ENCODE measurements at places on chromosomes 16 and 17.
A peak's percentile ranks its signal among the peaks of the same experiment; 100 is the strongest.

DNA sequence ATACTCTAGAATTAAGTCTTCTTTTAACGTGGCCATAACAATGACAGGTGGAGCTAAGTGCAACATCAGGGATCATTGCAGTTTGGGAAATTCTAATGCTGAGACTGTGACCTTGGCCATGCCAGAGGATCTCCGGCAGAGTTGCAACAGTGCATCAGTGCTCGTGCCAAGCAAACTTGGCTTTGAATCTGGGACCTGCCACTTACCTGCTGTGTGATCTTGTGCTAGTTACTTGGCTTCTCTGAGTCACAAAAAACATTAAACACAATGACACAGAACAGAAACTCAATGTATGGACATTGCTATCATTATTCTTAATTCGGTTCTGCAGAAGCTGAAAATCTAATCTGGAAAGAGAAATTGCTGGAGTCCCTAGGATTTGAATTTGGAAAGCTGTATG is 435.5 kb upstream of the CCL2 start:
- no peak for DNase-seq

GRCh38 chr16:56163938-56164337 is 27.4 kb upstream of the GNAO1 start:
- no peak for DNase-seq

DNA sequence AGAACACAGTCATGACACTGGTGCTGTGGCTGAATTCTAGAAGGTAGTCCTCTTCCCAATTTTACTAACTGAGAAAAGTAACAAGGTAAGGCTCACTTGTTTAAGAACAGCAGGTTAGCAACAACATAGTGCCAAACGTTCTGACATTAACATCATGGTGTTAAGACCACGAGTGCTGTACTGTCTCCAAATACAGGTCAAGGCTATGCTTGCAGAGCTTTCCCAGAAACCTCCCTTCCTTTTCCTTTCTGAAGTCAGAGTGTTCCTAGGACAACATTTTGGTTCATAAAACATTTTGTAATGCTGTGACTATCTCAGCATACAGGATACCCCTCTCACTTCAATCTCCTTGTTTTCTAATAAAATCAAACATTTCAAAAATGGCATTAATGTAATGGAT is 144.0 kb downstream of the STX8 start:
- DNase-seq: no peak

DNA sequence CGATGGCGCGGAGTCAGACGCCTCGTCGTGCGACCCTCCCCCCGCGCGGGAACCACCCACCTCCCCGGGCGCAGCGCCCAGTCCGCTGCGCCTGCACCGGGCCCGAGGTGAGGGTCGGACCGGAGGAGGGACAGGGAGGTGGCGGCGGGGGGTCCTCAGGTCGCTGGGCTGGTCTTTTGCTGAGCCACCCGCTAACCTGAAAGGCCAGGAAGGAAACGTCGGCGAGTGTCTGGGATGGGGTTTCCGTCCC is 4.9 kb downstream of the TBX2 start:
- no peak for DNase-seq

DNA sequence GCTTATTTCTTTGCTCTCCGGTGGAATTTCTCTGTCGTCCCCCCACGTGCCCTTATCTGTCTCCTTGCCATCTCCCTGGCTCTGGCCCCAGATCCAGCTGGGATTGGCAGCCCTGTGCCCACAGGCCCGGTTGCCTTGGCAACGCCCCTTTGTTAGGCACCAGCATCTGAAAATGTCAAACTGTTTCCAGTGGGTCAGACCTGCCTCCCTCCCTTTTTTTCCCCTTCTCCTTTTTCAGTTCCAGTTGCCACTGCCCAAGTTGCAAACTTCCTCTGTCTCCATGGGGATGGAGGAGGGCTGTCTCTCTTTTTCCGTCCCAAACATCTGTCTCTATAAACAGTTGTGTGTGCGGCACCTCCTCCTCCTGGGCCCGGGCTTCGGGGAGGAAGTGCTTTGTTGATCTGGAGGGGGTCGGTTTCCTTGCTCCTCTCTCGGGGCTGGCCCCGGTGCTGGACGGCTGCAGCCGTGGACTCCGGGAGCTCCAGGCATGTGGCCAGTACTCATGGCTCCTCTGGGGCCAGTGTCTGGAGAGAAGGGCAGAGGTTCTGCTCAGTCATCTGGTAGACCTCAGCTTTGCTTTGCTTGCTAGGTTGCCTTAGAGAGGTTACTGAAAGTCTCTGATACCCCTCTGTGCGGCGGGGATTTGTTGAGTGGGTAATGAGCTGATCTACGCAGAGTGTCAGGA is 35.3 kb downstream of the SOCS3 start:
- DNase-seq: peak; percentile 94

- no peak for DNase-seq
These were observed 27.7 kb upstream of the GFOD2 start for GRCh38 chr16:67746846-67747245.

DNA sequence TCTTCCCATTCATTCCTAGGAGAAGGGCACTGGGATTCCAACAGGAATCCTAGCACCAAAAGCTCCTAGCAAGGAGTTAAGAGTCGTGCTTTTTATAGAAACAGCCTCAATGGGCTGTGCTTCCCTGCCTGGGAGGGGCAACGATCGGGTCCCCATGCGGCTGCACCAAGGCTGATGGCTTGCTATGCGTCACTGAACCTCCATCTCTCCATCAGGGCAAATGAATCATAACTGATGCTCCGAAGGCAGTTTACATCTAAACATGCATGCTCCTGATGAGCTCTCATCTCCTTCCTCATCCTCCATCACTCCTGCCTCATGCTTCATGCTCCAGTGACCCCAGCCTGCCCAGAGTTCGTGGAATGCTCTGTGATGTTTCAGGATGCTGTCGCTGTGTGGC is 270.5 kb downstream of the FOXL1 start:
- no peak for DNase-seq

DNA sequence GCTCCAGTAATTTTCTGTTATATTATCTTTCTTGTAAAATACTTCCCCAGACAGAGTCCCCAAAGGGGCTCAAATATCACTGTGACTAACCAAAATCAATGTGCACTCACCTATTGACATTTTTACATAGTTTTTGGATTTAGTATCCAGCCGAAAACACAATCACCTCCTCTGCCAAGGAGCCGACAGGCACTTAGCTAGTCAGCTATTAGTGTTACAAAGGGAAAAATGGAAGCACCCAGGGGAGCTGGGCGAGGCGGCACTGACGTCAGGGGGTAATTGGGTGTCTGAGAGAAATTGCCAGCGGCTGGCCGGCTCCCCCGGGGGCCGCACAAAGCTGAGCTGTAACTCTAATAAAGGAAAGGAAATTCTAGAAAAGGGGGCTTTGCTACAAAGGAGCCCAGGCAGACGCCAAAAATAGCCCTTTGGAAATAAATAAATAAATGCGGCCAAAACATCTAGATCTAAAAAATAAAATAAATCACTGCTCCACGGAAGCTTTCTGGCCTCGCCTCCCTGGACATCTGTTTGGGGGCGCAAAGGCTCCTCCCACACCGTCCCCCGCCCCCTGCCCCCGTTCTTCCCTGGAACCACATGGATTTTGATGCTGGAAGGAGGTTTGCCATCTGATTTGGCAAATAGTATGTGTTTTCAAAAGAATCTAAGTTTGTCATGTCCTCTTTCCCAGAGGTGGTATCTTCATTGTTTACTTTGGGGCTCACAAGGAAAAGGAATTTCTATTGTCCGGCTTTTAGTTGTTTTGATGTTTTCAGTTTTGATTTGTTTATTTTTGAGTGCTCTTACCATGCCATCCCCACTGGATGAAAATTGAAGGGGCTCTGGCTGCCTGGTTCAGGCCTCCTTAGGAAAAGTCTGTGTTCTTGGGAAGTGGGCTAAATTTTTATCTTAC is 156.7 kb downstream of the ZNF423 start:
- no peak for DNase-seq

GRCh38 chr17:79552405-79552804 is 58.4 kb downstream of the RBFOX3 start:
- no peak for DNase-seq

- DNase-seq: no peak
These were observed 21.1 kb upstream of the P2RX1 start for GRCh38 chr17:3937359-3937758.

DNA sequence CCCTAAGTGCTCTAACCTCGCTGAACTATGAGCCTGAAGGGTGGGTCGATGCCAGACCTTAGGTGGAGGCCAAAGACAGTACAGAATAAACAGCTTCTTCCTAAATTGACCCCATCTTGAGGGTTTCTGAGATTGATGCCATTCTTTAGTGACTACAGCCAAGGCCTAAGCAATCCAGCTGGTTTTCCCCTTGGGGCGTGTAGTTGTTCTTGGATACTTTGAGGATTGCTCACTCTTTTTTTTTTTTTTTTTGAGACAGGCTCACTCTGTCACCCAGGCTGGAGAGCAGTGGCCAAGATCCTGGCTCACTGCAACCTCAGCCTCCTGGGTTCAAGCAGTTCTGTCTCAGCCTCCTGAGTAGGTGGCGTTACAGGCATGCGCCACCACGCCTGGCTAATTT is 2.0 kb downstream of the OVCA2 start:
- no peak for DNase-seq

GRCh38 chr17:5399767-5400166 is 19.7 kb downstream of the NUP88 start:
- DNase-seq: no peak

DNA sequence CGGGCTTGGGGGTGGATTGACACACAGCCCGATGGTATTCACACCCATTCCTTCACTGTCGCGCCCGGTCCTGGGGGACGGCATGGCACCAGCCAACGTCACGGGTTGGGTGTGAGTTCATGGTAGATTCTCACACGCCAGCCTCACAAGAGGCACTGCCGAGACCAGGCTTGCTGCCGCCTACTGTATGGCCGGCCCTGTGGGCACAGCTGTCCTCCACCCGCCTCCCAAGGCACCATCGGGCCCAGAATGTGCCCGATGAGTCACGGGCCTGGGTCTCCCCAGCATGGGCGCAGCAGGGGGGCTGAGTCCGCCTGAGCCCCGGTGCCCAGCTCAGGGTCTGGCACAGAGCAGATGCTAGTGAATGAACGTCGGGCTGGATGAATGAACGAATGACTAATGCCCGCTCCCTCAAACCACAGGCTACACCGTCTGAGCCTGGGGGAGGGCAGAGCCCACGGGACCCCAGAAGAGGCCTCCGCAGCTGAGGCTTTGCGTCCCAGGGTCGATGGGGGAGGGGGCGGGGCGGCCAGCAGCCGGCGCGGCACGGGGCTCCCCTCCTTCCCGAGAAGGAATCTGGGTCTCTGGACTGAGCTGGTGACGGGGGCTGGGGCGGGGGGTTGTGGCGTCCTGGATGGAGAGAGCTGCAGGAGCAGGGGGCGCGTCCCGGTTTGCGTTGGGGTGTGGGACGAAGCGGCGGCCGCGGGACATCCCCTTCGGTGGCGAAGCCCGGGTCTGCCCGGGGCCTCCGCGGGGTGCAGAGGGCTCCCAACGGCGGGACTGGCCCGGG is 829 bp downstream of the PITPNM3 start:
- peak; percentile 33 for DNase-seq

- no peak for DNase-seq
These were observed 17.4 kb downstream of the IL34 start for GRCh38 chr16:70663524-70664324.

GRCh38 chr16:87698241-87698640 is 67.5 kb downstream of the KLHDC4 start:
- no peak for DNase-seq

- DNase-seq: no peak
These were observed 19.3 kb upstream of the RAI1 start for GRCh38 chr17:17661834-17662385.

- DNase-seq: peak; percentile 66
These were observed 145.3 kb downstream of the IRF8 start for GRCh38 chr16:86044241-86044671.

DNA sequence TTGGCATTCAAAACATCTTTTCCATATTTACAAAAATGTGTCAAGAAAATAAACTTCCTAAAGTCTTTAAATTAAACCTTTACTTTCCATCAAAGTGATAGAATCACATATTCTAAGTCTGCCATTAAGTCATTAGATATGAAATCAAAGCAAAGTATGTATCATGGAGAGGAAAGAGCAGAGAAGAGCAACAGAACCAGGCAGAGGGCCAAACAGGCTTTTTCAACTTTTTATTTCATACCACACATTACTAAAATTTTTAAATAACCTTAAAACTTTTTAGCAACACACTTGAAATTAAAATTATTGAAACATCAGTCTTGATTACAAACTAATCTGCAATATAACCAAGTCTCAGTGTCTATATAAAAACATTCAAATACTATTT is 13.8 kb downstream of the SIAH1 start:
- no peak for DNase-seq

- DNase-seq: peak; percentile 69
These were observed 8.5 kb upstream of the RAI1 start for GRCh38 chr17:17672453-17673368.

- DNase-seq: no peak
These were observed 10.8 kb upstream of the KPNB1 start for GRCh38 chr17:47638903-47639302.

- DNase-seq: no peak
These were observed 49.7 kb downstream of the LYRM1 start for GRCh38 chr16:20950294-20950693.

GRCh38 chr17:10699856-10700255 is 2.5 kb downstream of the ADPRM start:
- DNase-seq: peak; percentile 29

- no peak for DNase-seq
These were observed 19.3 kb upstream of the ZFPM1 start for GRCh38 chr16:88433632-88434352.

GRCh38 chr16:30535777-30536190 is 1.1 kb upstream of the ZNF747 start:
- peak; percentile 83 for DNase-seq

DNA sequence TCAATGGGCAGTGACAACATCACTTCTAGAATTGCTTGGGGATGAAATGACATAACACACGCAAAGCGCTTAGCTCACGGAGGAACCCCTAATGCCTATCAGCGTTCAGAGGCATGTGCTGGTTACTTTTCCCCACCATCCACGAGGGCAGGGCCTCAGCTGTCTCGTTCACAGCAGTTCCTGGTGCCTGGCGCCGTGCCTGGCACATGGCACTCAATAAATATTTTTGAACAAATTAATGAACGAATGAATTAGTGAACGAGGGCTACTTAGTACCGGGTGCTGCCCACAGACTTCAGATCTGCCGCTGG is 14.1 kb upstream of the CIBAR2 start:
- no peak for DNase-seq

DNA sequence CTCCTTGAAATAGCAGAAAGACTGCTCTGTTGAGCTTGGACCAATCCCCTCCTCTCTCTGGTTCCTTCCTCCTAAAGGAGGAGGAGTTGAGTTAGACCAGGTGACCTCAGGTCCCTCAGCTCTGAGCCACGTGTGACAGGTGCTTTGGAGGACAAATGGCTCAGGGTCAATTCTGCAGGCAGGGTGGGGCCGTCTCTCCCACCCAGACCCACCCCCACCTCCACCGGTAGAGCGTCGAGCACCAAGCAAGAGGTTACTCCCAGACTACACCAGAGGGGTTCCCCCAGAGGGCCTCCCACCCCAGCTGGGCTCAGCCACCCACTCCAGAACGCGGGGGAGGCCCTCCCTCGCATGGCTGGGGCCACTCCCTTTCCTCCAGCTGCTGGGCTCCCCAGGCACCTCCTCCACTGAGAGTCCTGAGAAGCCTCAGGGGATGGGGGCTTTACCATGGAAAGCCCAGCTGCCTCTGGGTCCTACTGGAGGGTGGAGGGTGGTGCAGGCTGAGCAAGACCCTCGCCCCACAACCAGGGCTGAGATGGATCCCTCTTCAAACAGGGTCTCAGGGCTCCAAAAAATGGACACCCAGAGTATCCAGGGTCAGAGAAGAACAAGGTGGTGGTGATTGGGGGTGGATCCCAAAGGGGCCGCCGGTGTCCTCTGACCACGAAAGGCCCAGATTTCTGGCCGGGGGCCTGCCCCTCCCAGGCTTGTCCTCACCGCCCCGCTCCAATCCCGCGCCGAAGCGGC is 7.6 kb downstream of the MYO1C start:
- DNase-seq: peak; percentile 85

Measured in common myeloid progenitor, CD34-positive (primary cell).